Pancreas (tissue), 10 donors: ENCODE measurements at places on chromosomes 13 and 19. TPM values are rescaled to one million over a fixed set of nuclear protein-coding genes. Genes with fewer than 3 reads are reported as not detected.
A peak's percentile ranks its signal among the peaks of the same experiment; 100 is the strongest.

- no peaks in the 10 kb centered on the region for H3K27me3 ChIP-seq
- H3K36me3 ChIP-seq, result no peaks in the 10 kb centered on the region
- no peak for DNase-seq
- H3K4me1 ChIP-seq, result no peaks in the 10 kb centered on the region
Observed at GRCh38 chr19:49718511-49718910, 27.6 kb downstream of the CPT1C start.

DNA sequence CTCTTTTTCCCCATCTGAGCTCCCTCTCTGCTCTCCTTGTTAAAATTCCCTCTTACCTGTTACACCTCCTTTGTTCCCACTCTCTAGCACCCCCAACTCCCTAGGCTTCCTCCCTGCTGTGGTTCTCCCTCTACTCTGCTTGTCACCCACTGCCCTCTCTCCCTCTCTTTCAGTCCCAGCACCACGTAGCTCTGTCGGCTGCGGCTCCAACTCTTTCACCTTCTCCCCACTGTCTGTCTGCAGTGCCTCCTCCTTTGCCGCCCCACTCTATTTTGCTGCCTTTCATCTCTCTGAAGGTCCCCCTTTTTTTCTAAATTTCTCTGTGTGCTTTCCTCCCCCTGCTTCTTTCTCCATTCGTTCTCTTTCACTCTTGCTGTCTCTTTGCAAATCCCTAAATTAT, 1.1 kb downstream of the ZNF836 start:
- H3K4me1 ChIP-seq, result no peaks in the 10 kb centered on the region
- H3K27ac ChIP-seq, result no peak overlapping the region
- peak overlapping the region; percentile 61 for H3K4me3 ChIP-seq
- no peak for DNase-seq

DNA sequence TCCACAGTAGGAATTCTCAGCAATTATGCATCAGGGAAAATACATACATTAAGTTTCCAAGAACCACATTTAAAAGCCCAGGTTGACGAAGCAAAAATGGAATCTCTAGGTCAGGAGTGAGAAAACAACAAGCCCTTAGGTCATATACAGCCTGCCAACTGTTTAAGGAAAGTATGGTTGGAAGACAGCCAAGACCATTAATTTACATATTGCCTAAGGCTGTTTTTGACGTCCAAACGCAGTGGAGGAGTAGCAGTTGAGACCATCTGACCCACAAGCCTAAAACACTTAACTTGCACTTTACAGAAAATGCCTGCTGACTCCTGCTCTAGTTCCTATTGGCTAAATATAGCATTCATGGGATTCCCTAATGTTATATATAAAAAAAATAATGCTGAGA, 299.0 kb downstream of the ITGBL1 start:
- H3K4me1 ChIP-seq, result no peaks in the 10 kb centered on the region
- no peaks in the 10 kb centered on the region for H3K36me3 ChIP-seq
- H3K4me3 ChIP-seq, result no peak overlapping the region
- no peak overlapping the region for H3K27ac ChIP-seq

DNA sequence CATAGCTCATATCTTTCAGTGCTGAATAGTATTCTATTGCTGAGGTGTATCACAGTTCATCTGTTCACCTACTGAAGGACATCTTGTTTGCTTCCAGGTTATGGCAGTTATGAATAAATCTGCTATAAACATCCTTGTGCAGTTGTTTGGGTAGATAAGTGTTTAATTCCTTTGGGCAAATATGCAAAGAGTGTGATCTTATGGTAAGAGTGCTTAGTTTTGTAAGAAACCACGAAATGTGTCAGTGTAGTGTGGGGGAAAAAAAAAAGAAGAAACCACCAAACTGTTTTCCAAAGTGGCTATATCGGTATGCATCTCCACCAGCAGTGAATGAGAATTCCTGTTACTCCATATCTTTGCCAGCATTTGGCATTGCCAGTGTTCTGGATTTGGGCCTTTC, 93.3 kb downstream of the PIBF1 start:
- DNase-seq, result no peak
- H3K4me3 ChIP-seq, result no peak overlapping the region
- no peaks in the 10 kb centered on the region for H3K4me1 ChIP-seq
- H3K27ac ChIP-seq, result no peak overlapping the region
- no peaks in the 10 kb centered on the region for H3K36me3 ChIP-seq

- H3K27ac ChIP-seq, result no peak overlapping the region
- DNase-seq, result no peak
- no peaks in the 10 kb centered on the region for H3K36me3 ChIP-seq
Observed at GRCh38 chr13:110221406-110222117, 85.4 kb downstream of the COL4A1 start.

GRCh38 chr19:9885077-9885552, 50.0 kb downstream of the PIN1 start:
- H3K4me3 ChIP-seq, result no peak overlapping the region
- no peaks in the 10 kb centered on the region for H3K4me1 ChIP-seq
- no peak for DNase-seq
- H3K36me3 ChIP-seq, result no peaks in the 10 kb centered on the region
- no peak overlapping the region for H3K27ac ChIP-seq
- H3K27me3 ChIP-seq, result no peaks in the 10 kb centered on the region

- peak within 1 kb of the TSS; percentile 40 for H3K4me3 ChIP-seq
- no peak for DNase-seq
- H3K27me3 ChIP-seq, result no peaks in the 10 kb centered on the region
- no peaks in the 10 kb centered on the region for H3K4me1 ChIP-seq
- H3K36me3 ChIP-seq, result no peaks in the 10 kb centered on the region
Observed at GRCh38 chr19:36152352-36153091, at the start of gene COX7A1. COX7A1 (minus strand) TSS chr19:36152447; CDS start chr19:36152407, 40 bp downstream.

- no peak overlapping the region for H3K27ac ChIP-seq
- H3K36me3 ChIP-seq, result no peaks in the 10 kb centered on the region
- DNase-seq, result no peak
Observed at GRCh38 chr19:43625918-43626579, 6.6 kb upstream of the ZNF428 start.

- no peaks in the 10 kb centered on the region for H3K4me1 ChIP-seq
- DNase-seq, result no peak
- no peak overlapping the region for H3K4me3 ChIP-seq
- H3K27me3 ChIP-seq, result no peaks in the 10 kb centered on the region
- no peak overlapping the region for H3K27ac ChIP-seq
- no peaks in the 10 kb centered on the region for H3K36me3 ChIP-seq
Observed at GRCh38 chr13:74683411-74683810, 549.2 kb upstream of the KLF12 start.

- no peaks in the 10 kb centered on the region for H3K27me3 ChIP-seq
- H3K4me3 ChIP-seq, result no peak overlapping the region
- H3K27ac ChIP-seq, result no peak overlapping the region
- no peak for DNase-seq
- H3K36me3 ChIP-seq, result no peaks in the 10 kb centered on the region
Observed at GRCh38 chr13:66506051-66506777, 723.9 kb downstream of the PCDH9 start.

DNA sequence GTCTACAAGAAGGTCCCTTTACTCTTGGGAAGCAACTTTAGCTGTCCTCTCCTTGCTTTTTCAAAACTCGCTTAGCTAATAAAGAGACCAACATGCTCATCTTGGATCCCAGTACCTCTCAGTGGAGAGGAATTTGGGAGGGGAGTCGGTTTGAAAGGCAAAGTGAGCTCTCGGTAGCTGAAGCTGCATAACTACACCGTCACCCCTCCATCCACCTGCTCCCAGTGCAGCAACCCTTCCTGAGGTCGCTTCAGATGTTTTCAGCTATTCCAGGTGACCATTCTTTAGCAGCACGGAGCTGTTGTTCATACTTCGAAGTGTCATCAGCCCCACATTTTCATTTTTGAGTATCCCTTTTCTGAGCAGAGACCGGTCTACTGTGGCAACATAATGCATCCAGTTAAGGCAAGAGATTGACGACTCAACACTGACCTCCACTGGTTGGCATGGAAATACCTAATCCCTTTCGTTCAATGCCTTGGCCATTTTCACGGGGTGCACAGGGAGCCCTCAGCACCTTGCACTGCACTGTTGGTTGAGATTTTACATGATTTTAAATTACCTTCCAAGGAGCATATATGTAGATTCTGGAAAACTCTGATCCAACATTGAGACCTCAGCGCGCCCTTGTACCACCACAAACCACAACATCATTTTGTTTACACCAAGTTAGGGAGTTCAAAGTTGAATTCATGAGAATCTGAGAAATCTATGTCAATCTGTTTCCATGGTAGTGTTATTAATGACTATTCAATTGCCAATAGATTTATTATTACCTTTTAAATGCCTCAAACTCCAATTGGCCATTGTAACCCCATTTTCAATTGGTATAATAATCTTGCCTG, 42.2 kb downstream of the DLEU7 start:
- H3K27me3 ChIP-seq, result no peaks in the 10 kb centered on the region
- H3K4me1 ChIP-seq, result no peaks in the 10 kb centered on the region
- DNase-seq, result peak; percentile 25

DNA sequence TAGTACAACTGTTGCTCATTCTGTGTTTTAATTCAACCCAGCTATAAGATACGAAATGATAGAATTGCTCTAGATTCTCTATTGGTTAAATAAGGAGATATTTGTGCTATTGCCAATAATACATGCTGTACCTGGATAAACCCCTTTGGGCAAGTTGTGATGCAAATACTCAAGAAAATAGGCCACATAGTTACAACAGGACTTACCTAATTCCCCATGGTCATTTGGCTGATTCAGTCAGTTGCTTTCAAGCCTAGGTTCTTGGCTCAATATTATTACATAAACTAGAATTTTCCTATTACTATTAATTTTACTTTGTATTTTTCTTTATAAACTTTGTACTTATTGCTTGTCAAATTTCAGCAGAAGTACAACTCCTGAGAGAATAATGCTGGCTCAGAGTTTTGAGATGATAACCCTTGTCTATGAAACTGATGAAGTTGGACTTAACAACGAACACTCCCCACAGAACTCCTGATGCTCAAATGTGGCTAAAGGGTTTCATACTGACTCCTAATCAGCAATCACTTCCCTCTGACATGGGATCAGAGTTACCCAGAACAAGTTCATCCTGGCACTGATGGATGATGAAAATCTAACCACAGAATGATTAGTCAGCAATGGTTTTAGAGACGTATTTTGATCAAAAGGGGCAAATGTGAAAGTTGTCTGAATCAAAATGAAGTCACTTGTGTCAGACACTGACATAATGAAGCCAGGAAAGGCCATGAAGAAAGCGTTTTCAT, 221.1 kb downstream of the ITGBL1 start:
- H3K27me3 ChIP-seq, result no peaks in the 10 kb centered on the region
- H3K27ac ChIP-seq, result no peak overlapping the region
- no peak overlapping the region for H3K4me3 ChIP-seq

GRCh38 chr19:40805258-40805868, 6.4 kb downstream of the EGLN2 start:
- no peak overlapping the region for H3K4me3 ChIP-seq
- no peaks in the 10 kb centered on the region for H3K27me3 ChIP-seq
- H3K36me3 ChIP-seq, result no peaks in the 10 kb centered on the region
- peak overlapping the region; percentile 68 for H3K27ac ChIP-seq
- H3K4me1 ChIP-seq, result peaks cover 39% of the 10 kb centered on the region

GRCh38 chr19:15304140-15304705, 28.1 kb downstream of the BRD4 start:
- H3K4me3 ChIP-seq, result no peak overlapping the region
- H3K27ac ChIP-seq, result no peak overlapping the region
- H3K36me3 ChIP-seq, result no peaks in the 10 kb centered on the region
- H3K27me3 ChIP-seq, result no peaks in the 10 kb centered on the region

GRCh38 chr13:37701306-37701705, 102.7 kb upstream of the POSTN start:
- no peak for DNase-seq
- no peak overlapping the region for H3K4me3 ChIP-seq
- no peaks in the 10 kb centered on the region for H3K36me3 ChIP-seq
- H3K27me3 ChIP-seq, result no peaks in the 10 kb centered on the region
- H3K4me1 ChIP-seq, result no peaks in the 10 kb centered on the region

DNA sequence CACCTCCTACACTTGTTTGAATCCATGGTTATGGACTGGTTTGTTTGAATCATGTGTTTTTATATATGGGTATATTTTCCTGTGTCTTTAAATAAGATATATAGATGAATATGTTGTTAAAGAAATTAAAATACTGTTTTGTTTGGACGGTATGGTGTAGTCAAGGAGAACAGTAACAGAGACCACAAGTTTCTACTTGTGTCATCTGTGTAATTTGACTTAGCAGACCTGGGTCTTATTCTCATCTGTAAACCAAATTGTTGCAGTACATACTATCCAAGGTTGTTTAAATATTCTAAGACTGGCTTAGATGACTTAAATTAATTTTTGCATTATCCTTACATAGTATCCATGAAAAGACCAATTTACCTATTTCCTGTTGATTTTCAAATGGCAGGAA, 361.1 kb upstream of the SLITRK1 start:
- no peak overlapping the region for H3K4me3 ChIP-seq
- H3K36me3 ChIP-seq, result no peaks in the 10 kb centered on the region
- H3K27ac ChIP-seq, result no peak overlapping the region
- H3K4me1 ChIP-seq, result no peaks in the 10 kb centered on the region
- no peak for DNase-seq

DNA sequence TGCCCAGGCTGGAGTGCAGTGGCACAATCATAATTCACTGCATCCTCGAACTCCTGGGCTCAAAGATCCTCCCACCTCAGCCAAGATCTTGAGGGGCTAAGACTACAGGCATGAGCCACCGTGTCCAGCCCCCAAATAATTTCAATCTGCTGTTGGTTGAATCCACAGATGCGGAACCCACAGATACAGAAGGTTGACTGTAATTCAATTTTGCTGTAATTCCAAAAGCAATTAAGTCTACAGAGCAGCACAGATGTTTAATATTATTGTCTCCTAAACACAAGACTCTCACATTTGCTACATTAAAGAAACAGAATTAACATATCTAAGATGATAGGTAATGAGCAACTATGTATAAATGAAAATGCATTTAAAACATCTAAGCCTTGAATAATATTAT, 75.6 kb downstream of the MIPEP start:
- no peaks in the 10 kb centered on the region for H3K27me3 ChIP-seq
- H3K4me3 ChIP-seq, result no peak overlapping the region
- H3K36me3 ChIP-seq, result no peaks in the 10 kb centered on the region
- DNase-seq, result no peak
- peaks cover 4% of the 10 kb centered on the region for H3K4me1 ChIP-seq
- no peak overlapping the region for H3K27ac ChIP-seq

- peak overlapping the region; percentile 97 for H3K27ac ChIP-seq
- H3K4me3 ChIP-seq, result peak overlapping the region; percentile 86
- H3K36me3 ChIP-seq, result no peaks in the 10 kb centered on the region
Observed at GRCh38 chr19:40716031-40716481, 630 bp downstream of the COQ8B start.

The PGLYRP1 gene
- 0.20 TPM for total RNA-seq

The SLC6A16 gene
- total RNA-seq, result 2.9 TPM

The INSL3 gene
- total RNA-seq, result not detected

The MBOAT7 gene
- total RNA-seq, result 27.1 TPM

The BRME1 gene
- total RNA-seq, result 4.5 TPM

The CEACAM1 gene
- 1.6 TPM for total RNA-seq

The PBX4 gene
- total RNA-seq, result 0.18 TPM

The C5AR1 gene
- total RNA-seq, result 4.3 TPM

The GPR4 gene
- 1.2 TPM for total RNA-seq

The EPSTI1 gene
- total RNA-seq, result 9.7 TPM

The RAB3D gene
- total RNA-seq, result 124 TPM

The PDE4C gene
- total RNA-seq, result 0.12 TPM
